Mammary microvascular endothelial cell (primary cell): ENCODE measurements at places on chromosomes 7 and 10. TPM values are rescaled to one million over a fixed set of nuclear protein-coding genes. Genes with fewer than 3 reads are reported as not detected.

NUTM2E gene
- 0.05 TPM in 1 of 2 replicates, not detected in the other for total RNA-seq

SPDYE9 gene
- total RNA-seq, result not detected in 2 replicates

BTBD16 gene
- total RNA-seq, result not detected in 2 replicates

GPER1 gene
- total RNA-seq, result 0.79 and 2.0 TPM in 2 replicates

RHOBTB1 gene
- 18.5 and 20.9 TPM in 2 replicates for total RNA-seq

NRBF2 gene
- 11.2 and 11.7 TPM in 2 replicates for total RNA-seq

FAM241B gene
- 0.30 and 0.73 TPM in 2 replicates for total RNA-seq

MNX1 gene
- not detected in 2 replicates for total RNA-seq

CD36 gene
- total RNA-seq, result 6.5 and 9.4 TPM in 2 replicates

IDI1 gene
- 73.5 and 82.6 TPM in 2 replicates for total RNA-seq

SDK1 gene
- total RNA-seq, result 0.13 and 0.20 TPM in 2 replicates

MOGAT3 gene
- not detected in 2 replicates for total RNA-seq

NYAP1 gene
- total RNA-seq, result 2.1 and 2.9 TPM in 2 replicates

WNT8B gene
- not detected in 2 replicates for total RNA-seq

AP1S1 gene
- total RNA-seq, result 195 and 198 TPM in 2 replicates

DGKI gene
- 0.20 and 1.2 TPM in 2 replicates for total RNA-seq

CABCOCO1 gene
- 0.10 and 0.53 TPM in 2 replicates for total RNA-seq

ASIC3 gene
- not detected in 2 replicates for total RNA-seq

KIF11 gene
- 31.3 and 35.1 TPM in 2 replicates for total RNA-seq

FBXO24 gene
- 1.00 TPM in 1 of 2 replicates, not detected in the other for total RNA-seq

SGCE gene
- total RNA-seq, result 28.1 and 31.9 TPM in 2 replicates

COBL gene
- total RNA-seq, result not detected in 2 replicates

DMBT1 gene
- total RNA-seq, result not detected in 2 replicates

MSS51 gene
- total RNA-seq, result 0.30 and 0.40 TPM in 2 replicates
